Sigmoid colon (tissue), 7 donors: ENCODE measurements at places on chromosomes 6 and 20.

GRCh38 chr6:15411766-15412165 is 165.9 kb downstream of the JARID2 start:
- no peak for DNase-seq

GRCh38 chr20:58140787-58141425 is 87.5 kb downstream of the ANKRD60 start:
- peak; percentile 13 for DNase-seq

GRCh38 chr6:41464481-41464880 is 81.7 kb upstream of the FOXP4 start:
- no peak for DNase-seq

DNA sequence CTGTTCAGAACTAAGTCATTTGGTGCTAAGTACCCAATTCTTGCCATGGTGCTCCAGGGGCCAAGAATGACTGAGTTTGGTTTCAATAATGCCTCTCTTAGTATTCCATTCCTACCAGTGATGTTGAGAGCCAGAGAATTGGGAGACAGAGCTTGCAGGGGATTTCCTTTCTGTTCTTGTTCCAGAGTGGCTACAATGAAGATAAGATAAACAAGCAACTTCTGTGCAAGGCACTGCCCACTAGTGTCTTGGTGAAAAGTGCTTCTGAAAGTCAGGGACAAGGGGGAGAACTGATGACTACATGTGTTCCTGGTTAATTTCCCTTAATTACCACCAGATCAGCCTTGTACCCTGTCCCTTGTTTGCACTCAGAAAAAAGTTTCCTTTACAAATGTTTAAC is 421.6 kb downstream of the BCKDHB start:
- DNase-seq: no peak

DNA sequence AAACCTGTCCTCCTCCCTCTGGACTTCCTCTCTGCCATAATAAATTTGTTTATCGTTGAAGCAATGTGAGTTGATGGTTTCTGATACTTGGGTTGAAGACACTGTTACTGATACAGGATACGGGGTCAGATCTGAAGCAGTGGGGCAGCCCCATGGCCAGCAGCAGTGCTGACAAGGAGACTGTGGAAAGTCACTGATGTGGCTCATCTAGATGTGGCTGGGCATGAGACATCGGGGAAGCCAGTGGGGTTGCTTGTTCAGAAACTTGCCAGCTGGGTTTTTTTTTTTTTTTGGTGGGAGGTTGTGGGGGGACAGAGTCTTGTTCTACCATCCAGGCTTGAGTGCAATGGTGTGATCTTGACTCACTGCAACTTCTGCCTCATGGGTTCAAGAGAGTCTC is 2.6 kb upstream of the BPI start:
- no peak for DNase-seq

GRCh38 chr6:127446356-127446755 is 12.8 kb downstream of the KIAA0408 start:
- no peak for DNase-seq
